Omental fat pad (tissue), 4 donors: ENCODE measurements at places on chromosomes 4 and X. TPM values are rescaled to one million over a fixed set of nuclear protein-coding genes. Genes with fewer than 3 reads are reported as not detected.

DNA sequence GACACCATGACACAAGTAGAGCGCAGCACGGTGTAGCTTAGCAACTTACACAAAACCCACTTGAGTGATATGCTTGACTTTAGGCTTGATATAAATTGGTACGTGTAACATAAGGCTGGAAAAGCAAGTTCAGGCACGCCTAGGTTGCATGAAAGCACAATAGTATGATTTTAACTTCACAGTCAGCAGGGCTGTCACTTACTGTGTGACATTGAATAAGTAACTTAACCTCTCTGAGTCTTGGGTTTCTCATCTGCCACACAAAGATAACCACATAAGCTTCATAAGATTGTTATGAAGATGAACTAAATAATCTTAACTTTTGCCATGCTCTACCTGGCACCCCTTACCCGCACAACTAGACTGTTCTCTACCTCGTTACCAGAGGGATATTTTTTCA, 9.5 kb downstream of the SRD5A3 start:
- no peak for DNase-seq

DNA sequence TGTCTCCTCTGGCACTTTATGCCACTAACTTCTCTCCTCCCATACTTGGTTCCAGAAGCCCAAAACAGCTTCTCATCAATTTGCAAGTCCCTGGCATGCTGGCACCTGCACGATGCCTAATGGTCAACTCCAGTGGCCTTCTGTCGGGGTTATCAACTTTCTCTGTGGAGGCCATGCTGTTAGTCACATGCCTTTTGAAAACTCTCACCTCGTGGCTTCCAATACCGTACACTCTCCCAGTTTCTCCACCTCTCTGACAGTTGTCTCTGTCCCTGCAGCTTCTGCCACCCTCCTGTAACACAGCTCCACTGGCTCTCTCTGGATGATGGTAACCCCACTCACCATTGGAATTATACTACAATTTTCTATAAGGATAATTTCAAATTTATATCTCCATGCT, 324.0 kb downstream of the NR3C2 start:
- DNase-seq, result no peak

- DNase-seq, result no peak
Observed at GRCh38 chr4:38119668-38120385, 159.6 kb downstream of the PTTG2 start.

DNA sequence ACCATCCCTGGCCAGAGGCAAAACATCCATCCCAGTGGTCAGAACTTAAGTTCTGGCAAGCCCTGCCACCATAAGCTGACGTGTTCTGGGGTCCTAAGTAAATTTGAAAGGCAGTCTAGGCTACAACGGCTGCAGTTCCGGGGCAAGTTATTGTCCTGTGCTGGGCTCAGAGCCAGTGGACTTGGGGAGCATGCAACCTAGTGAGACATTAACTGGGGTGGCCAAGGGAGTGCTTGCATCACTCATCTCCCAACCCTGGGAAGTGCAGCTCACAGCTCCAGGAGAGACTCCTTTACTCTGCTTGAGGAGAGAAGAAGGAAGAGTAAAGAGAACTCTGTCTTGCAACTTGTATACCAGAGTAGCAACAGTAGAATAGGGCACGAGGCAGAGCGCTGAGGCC, 425.4 kb upstream of the PITX2 start:
- no peak for DNase-seq

- no peak for DNase-seq
Observed at GRCh38 chr4:8032381-8032780, 92.7 kb upstream of the AFAP1 start.

DNA sequence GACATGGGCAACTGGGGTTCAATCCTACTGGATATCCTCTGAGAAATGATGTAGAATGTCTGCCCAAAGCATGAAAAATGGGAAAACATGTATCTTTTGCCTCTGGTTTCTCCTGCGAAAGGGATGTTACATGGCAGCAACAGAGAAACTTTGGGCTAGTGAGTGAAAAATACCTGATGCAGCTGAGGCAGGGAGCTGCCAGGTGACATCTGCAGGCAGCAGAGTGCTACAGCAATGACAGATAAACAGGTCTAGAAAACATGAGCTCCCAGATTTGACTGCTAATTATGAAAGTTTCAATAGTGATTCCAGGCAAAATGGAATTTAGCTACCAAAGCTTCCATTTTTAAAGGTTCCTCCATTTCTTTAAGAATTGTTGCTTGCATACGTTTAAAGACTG, 4.8 kb upstream of the CXCL1 start:
- DNase-seq, result no peak

GRCh38 chr4:82901183-82901718, 716 bp downstream of the THAP9 start:
- no peak for DNase-seq

- no peak for DNase-seq
Observed at GRCh38 chr4:152708361-152708760, 28.6 kb upstream of the TMEM154 start.

Gene IRS4
- total RNA-seq, result not detected

Gene CFAP47
- not detected for total RNA-seq

Gene G6PD
- total RNA-seq, result 56.3 TPM

Gene NALF2
- 0.19 TPM for total RNA-seq
